Cortex of kidney (tissue), 1 donor: ENCODE measurements at places on chromosomes 2 and 18.

- DNase-seq: no peak
These were observed at the start of gene SDC1 for GRCh38 chr2:20224716-20225293. TSS of gene SDC1 (minus strand) at chr2:20225130. CDS start at chr2:20224867, 263 bp downstream.

DNA sequence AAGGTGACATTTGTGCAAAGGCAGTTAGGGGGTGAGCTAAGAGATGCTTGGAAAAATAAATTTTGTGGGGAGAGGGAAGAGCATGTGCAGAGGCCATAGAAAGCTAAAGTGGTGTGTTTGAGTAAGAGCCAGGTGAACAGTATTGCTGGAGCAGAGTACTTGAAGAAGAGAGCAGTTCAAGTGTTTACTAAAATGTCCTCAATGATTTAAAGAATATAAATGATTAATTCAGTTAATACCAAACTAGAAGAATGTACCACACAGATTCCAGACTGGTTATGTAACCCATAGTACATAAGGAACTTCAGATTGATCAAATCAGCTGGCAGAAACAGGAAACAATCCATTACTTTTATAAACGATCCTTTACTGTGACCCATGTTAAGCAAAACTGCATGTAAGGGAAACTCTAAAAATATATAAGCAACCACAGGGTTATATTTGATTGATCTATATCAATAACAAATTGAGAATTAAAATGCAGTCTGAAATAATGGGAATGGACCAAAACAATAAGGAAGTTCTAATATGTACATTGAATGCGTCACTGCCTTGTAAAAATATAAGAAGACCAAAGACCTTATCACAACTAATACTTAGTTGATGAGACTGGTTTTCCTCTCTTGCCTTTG is 76.9 kb downstream of the LDAH start:
- no peak for DNase-seq

GRCh38 chr18:79395308-79395640 is 456 bp upstream of the NFATC1 start:
- no peak for DNase-seq

GRCh38 chr2:49693961-49694360 is 539.6 kb upstream of the FSHR start:
- DNase-seq: no peak

DNA sequence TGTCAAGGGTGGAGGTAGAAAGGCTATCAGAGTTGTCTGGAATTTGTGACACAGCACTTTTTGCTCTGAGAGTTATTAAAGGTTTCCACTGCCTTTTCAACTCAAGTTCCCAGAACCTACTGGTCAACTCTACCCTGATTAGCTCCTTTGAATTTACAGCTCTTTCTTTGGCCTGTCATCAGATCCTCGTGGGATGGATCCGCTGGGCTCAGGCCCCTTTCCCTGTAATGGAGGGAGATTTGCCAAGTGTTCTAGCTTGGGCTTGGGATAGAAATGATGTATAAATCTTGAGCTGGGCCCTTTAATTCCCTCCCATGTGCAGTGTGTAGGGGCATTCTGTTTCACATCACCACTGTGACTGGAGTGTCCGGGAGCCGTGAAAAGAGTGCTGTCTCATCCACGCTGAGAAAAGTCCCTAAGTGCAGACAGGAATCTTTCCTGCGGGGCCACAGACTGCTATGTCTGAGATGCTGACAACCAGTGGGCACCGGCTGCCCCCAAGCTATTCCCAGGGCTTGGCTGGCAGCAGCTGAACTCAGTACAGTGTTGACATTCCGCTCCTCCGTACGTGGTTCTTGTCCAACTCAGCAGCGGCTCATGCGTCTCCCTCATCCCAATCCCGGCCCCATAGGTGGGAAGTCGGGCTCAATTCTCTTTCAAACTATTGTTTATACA is 46.9 kb upstream of the ARHGAP28 start:
- DNase-seq: no peak

DNA sequence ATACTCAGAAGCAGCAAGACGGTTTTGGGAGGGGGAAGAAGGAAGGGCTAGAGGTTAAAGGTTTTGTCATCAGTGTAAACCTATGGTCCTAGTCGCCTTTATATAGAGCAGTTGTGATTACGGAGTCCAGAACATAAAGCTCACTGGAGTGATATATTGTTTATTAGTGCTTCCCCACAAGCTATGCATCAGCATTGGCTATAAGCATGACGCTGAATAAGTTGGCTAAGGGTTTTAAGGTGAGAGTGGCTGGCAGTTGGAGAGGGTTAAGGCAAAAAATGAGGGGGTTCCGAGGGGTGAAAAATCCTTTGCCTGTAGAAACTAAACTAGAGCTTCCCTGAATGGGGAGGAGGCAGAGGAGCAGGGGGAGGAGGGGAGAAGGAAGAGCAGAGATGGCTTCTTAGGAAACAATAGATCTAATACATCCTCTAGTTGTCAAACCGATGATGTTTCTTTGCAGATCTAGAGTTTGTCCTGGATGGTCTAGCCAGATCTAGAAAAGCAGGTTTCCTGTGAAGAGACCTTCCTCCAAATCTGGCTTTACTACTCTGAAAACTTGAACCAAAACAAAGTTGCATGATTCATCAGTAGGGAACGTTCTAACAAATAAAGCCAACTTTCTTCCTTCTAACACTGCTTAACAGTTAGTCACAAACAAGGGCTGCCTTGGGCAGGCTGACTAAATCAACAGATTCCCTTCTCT is 2.5 kb downstream of the KLF7 start:
- no peak for DNase-seq

- DNase-seq: no peak
These were observed 136.7 kb downstream of the TMEM247 start for GRCh38 chr2:46615986-46616485.

DNA sequence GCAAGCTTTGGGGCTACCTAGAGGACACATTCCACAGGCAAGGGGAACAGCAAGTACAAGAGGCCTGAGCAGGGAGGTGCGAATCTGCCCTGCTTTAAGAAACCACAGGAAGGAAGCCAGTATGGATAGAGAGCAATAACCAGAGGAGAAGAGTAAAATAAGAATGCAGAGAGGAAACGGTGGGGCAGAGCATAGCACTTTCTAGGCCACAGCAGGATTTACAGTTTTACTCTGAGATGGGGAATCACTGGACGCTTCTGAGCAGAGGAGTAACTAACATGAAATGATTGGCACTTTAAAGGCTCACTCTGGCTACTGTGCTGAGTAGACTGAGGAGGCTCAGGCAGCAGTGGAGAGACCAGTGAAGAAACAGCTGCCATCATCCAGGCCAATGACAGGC is 23.8 kb downstream of the AAK1 start:
- no peak for DNase-seq

DNA sequence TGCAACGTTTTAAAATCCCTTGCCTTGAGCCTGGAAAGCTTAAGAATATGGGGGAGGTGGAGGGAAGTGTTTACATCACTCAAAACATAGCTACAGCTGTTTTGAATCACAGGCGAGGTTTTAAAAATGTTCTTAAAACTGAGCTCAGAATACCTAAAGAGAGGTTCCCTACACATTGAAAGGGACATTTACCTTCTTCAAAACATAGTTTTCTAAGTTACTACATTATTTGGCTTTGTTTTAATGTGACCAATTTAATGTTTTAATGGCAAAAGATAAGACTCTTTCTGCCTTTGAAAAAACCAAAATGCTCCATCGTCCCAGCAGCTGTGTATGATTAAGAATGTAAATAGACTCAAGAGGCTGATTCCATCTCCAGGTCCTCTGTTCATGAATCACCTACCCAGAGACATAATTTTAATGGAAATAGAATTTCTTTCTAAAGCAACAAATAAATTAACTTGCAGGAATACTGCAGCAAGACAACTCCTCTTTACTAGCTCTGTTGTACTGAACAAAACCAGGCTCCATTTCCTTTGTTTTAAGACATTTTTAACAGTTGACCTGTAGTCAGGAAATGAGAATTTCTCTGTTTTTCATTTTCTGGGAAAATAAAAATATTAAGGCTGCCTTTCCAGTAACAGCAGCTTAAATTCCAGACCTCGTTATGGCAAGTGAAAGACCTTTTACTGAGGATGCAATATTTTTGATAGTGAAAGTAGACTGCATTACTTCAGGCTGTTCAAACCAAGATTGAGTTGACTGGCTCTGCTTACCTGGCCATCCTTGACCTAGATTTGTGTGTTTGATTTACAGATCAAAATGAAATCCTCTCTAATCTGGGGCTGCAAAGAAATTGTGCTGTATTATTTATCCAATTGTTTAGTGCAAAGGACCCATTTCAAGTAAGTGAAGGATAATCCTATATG is 33.7 kb upstream of the WDR75 start:
- DNase-seq: no peak

GRCh38 chr18:58113337-58113736 is 69.3 kb downstream of the NEDD4L start:
- no peak for DNase-seq

DNA sequence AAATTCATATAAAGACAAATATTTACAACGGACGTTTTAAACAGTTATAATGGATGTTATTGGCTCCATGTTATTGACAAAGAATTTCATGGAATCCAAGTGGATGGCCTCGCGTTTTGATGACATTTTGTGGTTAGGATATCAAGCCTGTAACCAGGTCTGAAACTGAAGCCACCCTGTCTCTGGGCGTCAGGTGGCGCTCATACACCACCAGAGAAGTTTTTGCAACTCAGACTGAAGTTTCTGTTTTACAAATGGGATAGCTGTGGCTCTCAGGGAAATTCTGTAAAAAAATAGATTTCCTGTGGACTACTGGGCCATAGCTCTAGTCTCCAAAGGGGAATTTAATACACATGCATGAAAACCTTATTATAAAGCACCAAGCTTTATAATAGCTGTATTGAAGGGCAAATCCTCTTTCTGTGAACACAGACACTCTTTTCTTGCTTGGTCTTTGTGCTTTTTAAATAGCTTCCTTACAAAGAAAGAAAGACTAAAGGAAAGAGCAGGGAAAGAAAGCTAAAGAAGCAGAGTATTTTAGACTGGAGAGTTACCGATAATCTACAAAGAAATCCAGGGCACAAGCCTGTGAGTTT is 86.7 kb downstream of the C18orf54 start:
- DNase-seq: no peak

DNA sequence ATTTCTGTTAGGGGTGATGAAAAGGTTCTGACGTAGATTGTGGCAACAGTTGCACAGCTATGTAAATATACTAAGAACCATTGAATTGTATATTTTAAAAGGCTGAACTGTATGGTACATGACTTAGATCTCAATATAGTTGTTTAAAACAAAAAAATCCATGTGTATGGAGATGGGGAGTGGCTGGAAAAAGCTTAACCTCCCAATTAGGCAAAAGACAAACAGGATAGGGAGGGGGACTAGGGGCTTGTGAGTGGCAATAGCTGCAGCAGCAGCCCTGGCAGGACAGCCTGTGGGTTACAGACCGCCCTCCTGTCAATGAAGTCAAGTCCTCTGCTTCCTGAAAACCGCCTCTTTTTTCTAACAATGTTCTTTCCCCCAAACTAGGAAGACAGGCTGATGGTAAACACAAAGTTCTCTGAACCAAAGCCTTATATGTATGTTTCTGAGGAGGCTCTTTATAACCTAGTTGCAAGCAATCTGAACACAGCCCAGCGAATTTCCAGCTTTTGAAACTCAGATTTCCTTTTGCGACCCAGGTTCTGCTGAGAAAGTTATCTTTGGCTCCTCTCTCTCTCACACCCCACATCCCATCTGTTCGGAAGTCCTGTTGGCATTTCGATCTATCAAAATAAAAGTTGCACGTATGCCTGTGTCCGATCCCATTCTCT is 10.3 kb downstream of the ATP8B1 start:
- no peak for DNase-seq

DNA sequence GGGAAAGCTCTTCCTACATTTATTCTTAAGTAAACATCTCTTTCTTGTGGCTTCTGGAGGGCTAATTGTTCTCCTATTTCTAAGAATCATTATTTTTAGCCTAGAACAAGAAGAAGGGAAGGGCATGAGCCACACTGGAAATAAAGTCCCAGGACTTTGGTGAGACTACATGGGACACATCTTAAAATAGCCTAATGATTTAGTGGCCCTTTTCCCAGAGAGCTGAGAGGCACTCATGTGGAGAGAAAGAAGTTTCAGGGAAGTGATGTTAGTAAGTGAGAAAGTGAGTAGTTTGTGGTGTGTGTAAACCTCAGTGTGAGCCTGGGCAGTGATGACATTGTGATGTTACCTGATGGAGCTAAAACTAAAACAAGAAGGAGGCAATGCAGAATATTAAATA is 14.6 kb downstream of the ITGA4 start:
- DNase-seq: no peak

DNA sequence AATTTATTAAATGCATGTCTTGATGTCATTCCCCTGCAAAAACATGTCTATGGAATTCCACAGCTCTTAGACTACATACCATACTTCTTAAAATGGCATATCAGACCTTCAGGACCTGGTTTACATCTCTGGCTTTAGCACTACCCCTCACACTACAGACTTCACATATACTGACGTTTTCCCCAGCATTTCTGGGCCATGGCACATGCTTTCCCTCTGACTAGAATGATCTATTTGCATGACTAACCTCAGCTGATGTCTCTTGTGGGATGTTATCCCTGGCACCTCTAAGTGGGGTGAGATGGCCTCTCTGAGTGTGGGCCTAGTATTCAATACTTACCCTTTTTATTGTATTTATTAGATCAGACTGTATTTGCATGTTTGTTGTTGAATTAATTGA is 381.6 kb downstream of the ERBB4 start:
- DNase-seq: no peak

DNA sequence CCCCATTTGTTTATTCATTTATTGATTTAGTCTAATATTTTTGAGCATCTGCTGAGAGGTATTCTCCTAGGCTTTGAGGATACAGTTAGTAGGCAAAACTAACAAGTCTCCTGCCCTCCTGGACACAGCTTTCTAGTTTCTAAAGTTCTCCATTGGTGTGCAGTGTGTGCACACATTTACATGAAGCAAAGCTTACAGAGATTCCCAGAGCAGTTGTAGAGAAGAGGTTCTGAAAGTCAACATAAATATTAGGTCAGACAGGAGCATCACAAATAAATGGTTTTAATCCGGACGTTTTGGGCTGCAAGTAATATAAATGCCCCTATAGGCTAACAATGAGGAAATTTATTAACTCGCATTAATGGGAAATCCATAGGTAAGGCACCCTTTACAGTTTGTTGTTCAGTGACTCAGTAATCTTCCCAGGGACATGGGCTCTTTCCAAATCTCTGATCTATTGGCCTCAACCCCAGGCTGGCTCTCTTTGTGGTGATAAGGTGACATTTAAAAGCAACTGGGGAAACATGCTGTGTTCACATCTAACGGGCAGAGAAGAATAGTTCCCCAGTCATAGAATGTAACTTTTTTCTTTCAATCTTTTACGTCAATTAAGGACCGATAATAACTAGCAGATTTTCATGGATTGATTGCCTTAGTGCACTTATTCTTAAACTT is 407.2 kb downstream of the PTPRM start:
- DNase-seq: no peak

DNA sequence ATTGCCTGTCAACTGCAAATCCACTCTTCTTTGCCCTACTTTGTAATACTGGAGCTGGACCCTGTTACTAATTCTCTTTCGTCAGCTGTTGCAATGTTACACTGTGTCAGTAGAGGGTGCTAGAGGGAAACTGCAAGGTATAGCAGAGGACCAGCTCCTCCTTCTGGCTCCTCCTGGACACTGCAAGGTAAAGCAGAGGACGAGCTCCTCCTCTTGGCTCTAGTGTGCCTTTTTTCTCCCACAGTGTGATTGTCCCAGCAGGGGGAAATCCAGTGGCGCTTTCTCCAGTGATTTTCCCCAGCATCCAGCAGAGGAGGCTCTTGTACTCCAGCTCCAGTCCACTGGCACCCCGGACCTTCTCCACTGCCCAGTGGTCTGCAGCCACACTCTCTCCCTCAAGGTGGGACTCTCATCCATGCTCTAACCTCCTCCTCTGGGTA is 95.6 kb downstream of the CAPN13 start:
- DNase-seq: no peak
